ENCODE measurements at places on chromosomes 1 and 21.
A peak's percentile ranks its signal among the peaks of the same experiment; 100 is the strongest.

DNA sequence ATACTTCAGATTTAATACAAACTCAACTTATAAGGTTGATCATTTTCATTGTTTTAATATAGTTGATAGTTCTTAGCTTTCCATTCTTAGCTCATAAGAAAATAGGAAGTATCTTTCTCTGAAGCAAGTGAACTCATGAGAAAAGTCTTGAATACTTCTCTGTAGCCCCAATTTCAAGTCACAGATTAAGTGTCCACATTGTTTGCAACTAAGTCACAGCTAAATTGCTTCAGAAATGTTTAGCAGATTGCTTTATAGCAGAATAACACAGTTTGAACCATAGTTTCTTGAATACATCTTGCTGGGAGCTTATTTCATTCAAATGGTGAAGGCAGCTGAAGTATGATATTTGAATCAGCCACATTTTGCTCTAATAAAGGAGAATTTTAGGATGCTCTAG, 10.6 kb upstream of the PKN2 start:
- DNase-seq = no peak

GRCh38 chr1:27821761-27822315, 8.7 kb upstream of the PPP1R8 start:
- no peak for DNase-seq

DNA sequence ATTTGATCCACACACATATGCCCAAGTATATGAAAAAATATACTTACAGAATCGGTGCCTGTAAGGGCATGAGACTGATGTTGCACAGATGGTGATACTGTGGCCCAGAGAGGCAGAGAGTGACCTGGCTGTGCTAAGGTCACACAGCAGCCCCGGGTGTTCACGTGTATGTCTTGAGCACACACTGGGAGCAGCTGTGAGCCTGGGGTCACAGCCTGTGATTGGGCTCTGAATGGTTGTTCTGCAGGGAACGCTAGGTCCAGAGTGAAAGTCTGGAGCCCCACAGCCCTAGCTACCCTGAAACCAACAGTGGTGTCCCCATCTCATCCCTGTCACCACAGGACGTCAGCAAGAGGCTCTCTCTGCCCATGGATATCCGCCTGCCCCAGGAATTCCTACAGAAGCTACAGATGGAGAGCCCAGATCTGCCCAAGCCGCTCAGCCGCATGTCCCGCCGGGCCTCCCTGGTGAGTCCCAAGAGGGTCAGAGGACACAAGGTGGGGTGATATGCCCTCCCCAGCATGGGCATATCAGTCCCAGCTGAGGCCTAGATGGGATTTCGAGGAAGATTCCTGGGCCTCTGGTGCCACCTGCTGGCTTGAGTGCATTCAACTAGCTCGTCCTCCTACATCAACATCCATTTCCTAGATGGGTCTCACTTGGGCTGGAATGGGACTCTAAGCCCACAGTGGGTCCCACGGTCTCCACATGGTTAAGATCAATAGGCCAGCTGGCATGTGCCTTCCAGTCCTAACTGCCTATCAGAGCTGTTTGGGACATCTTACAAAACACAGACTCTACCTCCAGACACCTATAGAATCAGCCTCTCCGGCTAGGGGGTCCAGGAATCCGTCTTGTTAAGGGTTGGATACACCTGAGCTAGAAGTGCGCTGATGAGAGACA, 19.7 kb downstream of the CDK18 start:
- DNase-seq = peak; percentile 79

DNA sequence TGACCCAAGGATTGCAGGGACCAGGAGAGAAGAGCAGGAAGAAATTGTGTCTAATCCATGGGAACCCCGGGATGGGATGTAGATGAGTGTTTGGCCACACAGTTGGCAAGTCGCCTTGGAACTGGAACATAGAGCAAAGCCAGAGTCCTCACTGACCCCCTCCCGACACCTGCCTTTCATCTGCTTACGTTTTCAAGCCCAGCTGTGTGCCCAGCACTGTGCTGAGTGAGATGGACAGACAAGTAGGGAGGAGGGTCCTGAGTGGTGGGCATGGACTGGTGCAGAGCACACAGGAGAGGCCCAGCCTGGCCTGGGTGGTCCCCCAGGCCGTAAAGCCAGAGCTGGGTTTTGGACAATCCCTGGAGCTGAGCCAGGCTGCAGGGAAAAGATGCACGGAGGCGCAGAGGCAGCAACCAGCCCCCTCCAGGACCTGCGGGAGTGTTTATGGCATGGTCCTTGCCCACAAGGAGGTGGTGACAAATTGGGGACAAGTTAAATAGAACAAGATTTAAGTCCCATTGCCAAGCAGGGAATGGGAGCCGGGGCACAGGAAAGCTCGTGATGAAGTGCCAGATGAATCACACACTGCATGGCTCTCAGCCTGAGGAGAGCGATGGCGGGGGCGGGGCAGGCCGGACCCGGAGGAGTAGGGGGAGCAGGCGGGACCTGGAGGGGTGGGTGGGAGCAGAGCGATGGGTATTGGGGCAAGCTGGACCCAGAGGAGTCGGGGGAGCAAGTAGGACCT, 157.8 kb upstream of the VAMP3 start:
- DNase-seq = no peak

GRCh38 chr1:48916130-48917069, 139.7 kb upstream of the BEND5 start:
- DNase-seq = peak; percentile 81

DNA sequence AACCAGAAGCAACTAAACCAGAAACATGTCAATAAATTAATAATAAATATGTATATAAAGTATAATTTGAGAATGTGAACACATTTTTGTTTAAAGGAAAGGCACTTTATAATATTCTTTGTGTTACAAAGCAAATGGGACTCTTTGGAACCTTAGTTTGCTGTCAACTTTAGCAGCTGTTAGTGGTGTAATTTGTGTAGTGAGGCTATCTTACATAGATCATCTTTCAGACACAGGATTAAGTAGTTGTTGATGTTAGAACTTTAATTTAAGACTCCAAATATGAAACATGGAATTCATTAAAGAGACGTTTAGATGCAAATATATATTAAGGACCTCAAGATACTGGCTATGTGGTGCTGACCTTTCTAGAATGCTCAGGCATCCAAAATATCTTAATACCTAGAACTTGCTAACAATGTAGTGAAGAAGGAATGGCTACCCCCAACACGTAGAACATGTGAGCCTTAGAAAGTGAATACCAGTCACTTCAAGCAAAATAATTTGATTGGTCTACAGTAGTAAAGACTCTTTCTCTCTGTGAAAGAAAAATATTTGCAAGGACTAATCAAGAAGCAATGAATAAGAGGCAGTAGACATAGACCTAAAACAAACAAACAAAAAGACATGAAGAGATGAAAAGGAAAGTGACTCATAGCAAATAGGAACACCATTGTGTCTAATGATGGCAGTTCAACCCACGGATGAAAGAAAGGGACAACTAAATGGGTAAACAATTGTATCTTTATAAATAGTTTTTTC, 811.4 kb downstream of the USP25 start:
- DNase-seq = no peak

DNA sequence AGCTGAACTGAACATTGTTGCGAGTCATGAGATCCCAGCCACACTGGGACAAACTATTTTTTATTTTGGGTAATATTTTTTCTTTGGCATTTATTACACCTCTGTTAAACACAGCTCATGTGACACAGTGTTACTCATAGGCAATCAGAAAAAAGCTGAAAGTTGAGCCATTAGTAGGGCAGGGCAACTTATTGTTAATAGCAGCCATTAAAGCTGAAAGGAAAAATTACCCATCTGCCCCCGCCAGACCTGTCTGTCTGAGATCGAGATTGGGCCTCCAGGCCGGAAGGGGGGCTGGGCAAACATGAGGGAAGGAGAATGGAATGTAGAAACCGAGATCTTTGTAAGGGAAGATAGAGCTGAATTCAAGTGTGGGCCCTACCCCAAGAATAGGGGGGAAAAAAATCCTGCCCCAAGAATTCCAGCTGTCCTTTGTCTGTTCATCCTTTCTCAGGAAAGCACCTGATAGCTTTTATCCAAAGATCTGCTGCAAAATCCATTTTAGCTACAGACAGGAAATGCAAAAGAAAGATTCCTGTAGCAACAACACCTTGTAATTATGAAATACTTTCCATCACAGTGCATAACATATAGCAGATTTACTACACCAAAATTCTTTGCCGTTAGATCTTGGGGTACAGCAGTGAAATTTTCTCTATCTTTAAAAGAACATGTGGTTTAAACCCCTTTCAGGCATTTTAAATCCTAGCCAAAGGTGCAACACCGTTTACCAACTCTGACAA, 212.8 kb downstream of the PBX1 start:
- DNase-seq = peak; percentile 76
